Right ventricle myocardium inferior (tissue), 1 donor: ENCODE measurements at places on chromosomes 11 and 22. TPM values are rescaled to one million over a fixed set of nuclear protein-coding genes. Genes with fewer than 3 reads are reported as not detected.
A peak's percentile ranks its signal among the peaks of the same experiment; 100 is the strongest.

The MAJIN gene
- total RNA-seq, result not detected

The MS4A15 gene
- not detected for total RNA-seq

DNA sequence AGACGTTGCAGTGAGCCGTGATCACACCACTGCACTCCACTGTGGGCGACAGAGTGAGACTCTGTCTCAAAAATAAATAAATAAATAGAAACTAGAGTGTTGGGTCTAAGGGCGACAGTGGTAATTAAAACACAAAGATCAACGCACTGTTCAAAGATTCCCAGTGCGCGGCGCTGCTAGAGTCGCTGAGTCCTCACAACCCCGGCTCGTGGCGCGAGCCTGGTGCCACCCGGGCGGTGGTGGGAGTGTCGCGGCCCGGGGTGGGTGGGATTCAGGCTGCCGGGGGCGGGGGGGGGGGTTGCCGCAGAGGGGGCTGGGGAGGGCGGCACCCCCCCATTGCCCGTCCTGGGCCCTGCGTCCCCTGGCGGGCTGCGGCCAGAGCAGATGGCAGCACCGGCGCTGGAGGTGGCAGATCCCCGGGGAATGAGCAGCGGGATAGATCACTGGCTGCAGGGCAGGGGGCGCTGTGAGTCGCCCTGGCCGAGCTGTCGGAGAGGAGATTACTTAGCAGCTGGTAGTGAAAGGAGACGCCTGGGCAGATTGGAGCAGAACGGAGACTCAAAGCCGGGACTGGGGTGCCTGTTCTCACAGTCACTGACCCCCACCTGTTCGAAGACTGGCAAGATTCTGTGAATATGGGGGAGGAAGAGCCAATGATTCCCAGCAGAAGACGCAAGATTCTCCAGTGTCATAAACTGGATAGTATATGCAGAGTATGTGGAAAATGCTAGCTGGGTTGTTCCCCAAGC, 30.2 kb upstream of the APOBEC3A start:
- DNase-seq, result peak; percentile 87

DNA sequence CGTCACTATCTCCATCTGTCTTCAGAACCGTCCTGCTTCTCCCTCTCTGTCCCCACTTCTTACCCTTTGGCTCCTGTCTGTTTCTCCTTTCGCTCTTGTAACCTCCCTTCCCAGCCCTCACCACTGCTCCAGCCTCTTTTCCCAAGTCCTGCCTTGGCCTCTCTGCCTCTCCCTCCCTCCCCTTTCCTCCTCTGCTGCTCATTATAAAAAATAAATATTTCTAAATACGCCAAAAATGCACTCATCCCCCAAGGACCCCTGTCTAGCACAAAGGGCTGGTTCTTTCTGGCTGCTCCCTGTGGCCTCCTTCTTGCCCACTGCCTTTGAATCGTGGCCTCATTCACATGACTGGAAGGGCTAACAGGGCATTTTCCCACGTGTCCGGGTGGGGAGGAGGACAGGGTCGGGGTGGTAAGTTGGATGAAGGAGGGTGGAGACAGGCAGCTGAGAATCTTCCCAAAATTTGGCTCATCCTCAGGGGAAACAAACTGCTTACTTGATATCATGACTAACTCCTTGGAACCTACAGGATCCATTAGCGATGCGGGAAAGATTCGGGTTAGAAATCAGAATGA, 26.4 kb upstream of the OAF start:
- no peak for DNase-seq

DNA sequence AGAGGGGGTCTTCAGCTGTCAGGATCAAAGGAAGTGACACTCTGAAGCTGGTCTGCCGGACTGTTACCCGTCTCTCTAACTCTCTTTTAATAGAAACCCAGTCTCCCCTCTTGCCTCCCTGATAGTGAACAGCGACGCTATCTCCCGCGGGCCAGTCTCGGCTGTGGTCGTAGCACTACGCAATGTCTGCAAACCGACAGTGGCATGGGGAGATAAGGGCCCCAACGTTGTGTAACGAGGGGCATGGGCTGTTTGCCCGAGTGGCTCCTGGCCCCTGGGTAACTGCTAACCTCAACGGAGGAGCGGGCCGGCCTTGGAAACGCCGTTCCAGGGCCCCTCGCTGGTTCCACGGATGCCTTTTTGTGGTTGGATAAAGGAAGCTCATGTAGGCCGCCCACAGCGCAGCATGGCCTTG, 23.3 kb downstream of the ZBTB16 start:
- DNase-seq, result peak; percentile 68

- peak; percentile 87 for DNase-seq
Measured at GRCh38 chr11:73173755-73174494, 31.8 kb upstream of the FCHSD2 start.
